Activated naive CD8-positive, alpha-beta T cell treated with anti-CD3 and anti-CD28 coated beads, Interleukin-2, amount 10 ng/mL, durations not matched to agents 7 days and 5 days (primary cell): ENCODE measurements at places on chromosomes 4 and X. TPM values are rescaled to one million over a fixed set of nuclear protein-coding genes. Genes with fewer than 3 reads are reported as not detected.

Gene CDKN2AIP
- 38.8 TPM for total RNA-seq

Gene CSAG2
- not detected for total RNA-seq

Gene RASSF6
- total RNA-seq, result not detected

Gene CENPVL2
- total RNA-seq, result not detected

Gene PRKG2
- 1.2 TPM for total RNA-seq

DNA sequence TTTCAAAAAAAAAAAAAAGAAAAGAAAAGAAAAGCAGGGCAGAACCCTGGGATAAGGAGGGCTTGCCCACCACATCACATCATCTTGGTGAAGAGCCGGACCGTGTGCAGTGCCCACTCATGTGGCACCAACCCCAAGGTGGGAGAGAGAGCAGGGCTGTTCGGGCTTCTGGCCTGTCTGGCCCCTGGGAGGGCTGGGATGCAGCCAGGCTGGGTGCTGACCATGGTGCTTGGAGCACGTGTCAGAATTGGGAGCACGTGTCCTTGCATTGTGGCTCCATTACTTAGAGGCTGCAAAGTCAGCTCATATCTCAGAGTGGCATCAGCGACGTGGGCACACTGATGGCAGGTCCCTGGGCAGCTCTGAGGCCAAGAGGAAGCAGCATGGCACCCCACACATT, 100.9 kb upstream of the AFAP1 start:
- H3K27ac ChIP-seq, result no peak overlapping the region
- H3K4me3 ChIP-seq, result no peak overlapping the region
- no peak for DNase-seq
- peaks cover 5% of the 10 kb centered on the region for H3K4me1 ChIP-seq
- peaks cover 24% of the 10 kb centered on the region for H3K27me3 ChIP-seq

DNA sequence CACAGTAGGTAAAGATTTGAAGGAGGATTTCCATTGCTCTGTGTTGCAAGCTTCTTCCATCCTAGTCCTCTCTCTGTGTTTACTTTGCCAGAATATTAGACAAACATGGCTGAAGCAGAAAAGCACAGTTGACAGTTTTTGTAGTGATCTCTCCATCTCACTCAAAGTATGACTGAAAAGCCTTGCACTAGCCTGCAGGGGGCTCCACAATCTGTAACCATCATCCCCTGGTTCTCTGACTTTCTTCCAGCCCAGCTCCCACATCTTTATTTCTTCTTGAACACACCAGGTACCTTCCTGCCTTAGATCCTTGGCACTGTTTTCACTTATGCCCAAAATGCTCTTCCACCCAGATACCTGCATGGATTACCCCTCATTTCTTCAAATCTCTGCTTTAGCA, 34.1 kb upstream of the HHIP start:
- no peaks in the 10 kb centered on the region for H3K4me1 ChIP-seq
- no peak for DNase-seq
- H3K27me3 ChIP-seq, result peaks cover 4% of the 10 kb centered on the region
- H3K4me3 ChIP-seq, result no peak overlapping the region
- no peaks in the 10 kb centered on the region for H3K36me3 ChIP-seq
- no peak overlapping the region for H3K27ac ChIP-seq

GRCh38 chr4:153494562-153494961, 28.4 kb downstream of the TMEM131L start:
- peaks cover 70% of the 10 kb centered on the region for H3K4me1 ChIP-seq
- peaks cover 12% of the 10 kb centered on the region for H3K36me3 ChIP-seq
- H3K4me3 ChIP-seq, result no peak overlapping the region
- DNase-seq, result no peak

- H3K4me1 ChIP-seq, result no peaks in the 10 kb centered on the region
- no peaks in the 10 kb centered on the region for H3K36me3 ChIP-seq
- no peaks in the 10 kb centered on the region for H3K27me3 ChIP-seq
- no peak overlapping the region for H3K27ac ChIP-seq
These were observed 210.5 kb upstream of the DIAPH2 start for GRCh38 chrX:96474029-96474740.

DNA sequence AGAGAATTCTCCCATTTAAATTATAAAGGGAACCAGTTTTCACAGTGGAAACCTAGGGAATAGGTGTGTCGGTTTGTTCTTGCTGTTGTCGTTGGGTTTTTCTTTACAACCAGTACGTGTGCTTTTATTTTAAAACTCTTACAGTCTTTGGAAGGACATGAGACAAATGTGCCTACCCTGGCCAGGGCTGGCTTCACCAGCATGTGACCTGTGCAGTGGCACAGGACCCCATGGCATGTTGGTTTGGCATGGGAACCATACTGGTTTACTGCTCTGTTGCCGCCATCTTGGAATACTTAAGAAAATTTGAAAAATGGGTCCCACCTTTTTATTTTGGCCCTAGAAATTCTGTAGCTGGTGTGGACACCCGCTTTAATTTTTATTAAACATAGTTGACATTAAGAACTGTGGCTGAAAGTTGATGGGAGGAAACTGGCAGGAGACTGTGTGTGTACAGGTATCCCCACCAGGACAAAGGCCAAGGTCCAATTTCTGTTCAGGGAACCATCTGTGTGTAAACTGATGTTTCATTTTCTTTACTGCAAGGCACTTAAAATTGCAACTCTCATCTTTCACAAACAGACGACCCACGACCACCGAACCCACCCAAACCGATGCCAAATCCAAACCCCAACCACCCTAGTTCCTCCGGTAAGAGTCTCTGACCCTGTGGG, 28.8 kb downstream of the CD99 start:
- no peaks in the 10 kb centered on the region for H3K27me3 ChIP-seq
- peaks cover 19% of the 10 kb centered on the region for H3K4me1 ChIP-seq
- no peak overlapping the region for H3K4me3 ChIP-seq
- no peak for DNase-seq
- H3K27ac ChIP-seq, result no peak overlapping the region
- H3K36me3 ChIP-seq, result peaks cover 62% of the 10 kb centered on the region

DNA sequence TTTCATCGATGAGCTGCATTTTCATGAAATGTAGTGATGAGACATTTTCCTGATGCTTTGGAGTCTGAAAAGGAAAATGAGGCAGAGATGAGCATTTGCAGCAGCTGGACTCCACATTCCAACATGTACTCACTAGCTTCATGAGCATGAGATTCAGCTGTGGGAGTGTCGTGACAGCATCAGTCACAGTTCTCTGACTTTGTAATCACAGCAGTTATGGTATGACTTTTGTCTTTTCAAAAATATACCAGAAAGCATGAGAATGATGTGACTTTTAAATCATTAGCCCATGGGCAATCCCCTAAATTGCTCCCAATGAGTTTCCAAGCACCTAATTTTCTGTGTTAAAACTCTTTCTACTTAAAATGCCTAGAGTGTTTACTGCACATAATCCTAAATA, 18.3 kb upstream of the MSL3 start:
- DNase-seq, result no peak
- no peak overlapping the region for H3K27ac ChIP-seq
- no peaks in the 10 kb centered on the region for H3K4me1 ChIP-seq
- H3K27me3 ChIP-seq, result no peaks in the 10 kb centered on the region
- H3K36me3 ChIP-seq, result no peaks in the 10 kb centered on the region

DNA sequence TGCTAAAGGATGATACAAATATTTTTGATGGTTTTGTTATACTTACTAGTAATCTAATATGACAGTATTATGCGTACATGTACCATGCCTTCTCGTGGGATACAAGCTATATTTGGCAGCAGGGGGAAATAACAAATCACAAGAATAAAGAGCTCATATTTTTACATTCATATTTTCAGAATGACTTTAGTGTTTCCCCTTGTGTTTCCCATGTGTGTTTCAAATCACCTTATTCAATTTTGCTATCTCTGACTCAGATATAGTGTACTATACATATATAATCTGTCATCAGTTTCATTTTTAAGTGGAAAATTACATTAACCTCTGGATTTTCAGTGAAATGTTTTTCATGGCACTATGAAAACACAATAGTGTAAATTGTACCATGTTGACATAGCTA, 146.8 kb downstream of the RPA4 start:
- peaks cover 4% of the 10 kb centered on the region for H3K36me3 ChIP-seq
- no peak overlapping the region for H3K4me3 ChIP-seq
- H3K27me3 ChIP-seq, result no peaks in the 10 kb centered on the region

- H3K36me3 ChIP-seq, result no peaks in the 10 kb centered on the region
- H3K27me3 ChIP-seq, result no peaks in the 10 kb centered on the region
- H3K27ac ChIP-seq, result no peak overlapping the region
- H3K4me3 ChIP-seq, result no peak overlapping the region
- H3K4me1 ChIP-seq, result peaks cover 4% of the 10 kb centered on the region
These were observed 88.5 kb upstream of the CXorf66 start for GRCh38 chrX:140053846-140054245.

DNA sequence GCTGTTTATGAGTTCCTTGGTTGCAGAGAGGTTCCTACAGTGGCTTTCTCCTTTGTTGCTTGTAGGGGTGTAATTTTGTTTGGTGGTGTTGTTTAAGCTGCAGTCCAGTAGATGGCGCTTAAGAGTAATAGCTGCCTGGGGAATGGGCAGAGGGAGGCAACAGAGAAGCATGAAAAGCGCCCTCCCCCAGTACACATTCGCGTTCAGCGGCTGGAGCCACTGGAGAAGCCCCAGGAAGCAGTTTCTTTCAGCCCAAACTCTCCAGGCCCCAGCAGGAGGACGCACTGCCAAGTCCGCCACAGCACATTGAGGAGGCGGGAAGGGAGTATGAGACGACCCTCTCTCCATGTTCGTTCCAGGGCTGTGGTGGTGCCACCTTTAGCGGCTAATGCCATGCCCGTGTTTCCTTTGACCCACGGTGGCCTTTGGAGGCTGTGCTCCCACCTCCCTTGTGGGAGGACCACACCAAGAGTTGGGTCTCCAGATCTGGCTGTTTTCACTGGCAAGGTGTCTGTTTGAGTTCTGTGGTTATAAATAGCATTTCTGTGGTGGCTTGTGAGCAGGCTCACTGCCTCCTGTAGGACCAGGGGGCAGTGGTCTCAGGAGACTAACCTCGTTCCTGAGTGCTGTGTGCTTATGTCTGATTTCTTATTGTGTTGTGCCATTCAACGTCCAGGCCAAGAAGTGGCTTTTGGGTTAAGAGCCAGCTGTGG, 252.3 kb downstream of the ARHGAP10 start:
- no peak overlapping the region for H3K4me3 ChIP-seq
- peaks cover 15% of the 10 kb centered on the region for H3K4me1 ChIP-seq
- DNase-seq, result peak; percentile 36
- H3K27me3 ChIP-seq, result no peaks in the 10 kb centered on the region
- peaks cover 4% of the 10 kb centered on the region for H3K36me3 ChIP-seq

GRCh38 chrX:150298841-150299551, 64.1 kb upstream of the MAMLD1 start:
- no peaks in the 10 kb centered on the region for H3K4me1 ChIP-seq
- no peak overlapping the region for H3K27ac ChIP-seq
- H3K36me3 ChIP-seq, result no peaks in the 10 kb centered on the region
- no peaks in the 10 kb centered on the region for H3K27me3 ChIP-seq
- no peak for DNase-seq

- no peak overlapping the region for H3K27ac ChIP-seq
- H3K36me3 ChIP-seq, result peaks cover 6% of the 10 kb centered on the region
- no peak for DNase-seq
These were observed 7.6 kb downstream of the SLC25A14 start for GRCh38 chrX:130347321-130347720.

DNA sequence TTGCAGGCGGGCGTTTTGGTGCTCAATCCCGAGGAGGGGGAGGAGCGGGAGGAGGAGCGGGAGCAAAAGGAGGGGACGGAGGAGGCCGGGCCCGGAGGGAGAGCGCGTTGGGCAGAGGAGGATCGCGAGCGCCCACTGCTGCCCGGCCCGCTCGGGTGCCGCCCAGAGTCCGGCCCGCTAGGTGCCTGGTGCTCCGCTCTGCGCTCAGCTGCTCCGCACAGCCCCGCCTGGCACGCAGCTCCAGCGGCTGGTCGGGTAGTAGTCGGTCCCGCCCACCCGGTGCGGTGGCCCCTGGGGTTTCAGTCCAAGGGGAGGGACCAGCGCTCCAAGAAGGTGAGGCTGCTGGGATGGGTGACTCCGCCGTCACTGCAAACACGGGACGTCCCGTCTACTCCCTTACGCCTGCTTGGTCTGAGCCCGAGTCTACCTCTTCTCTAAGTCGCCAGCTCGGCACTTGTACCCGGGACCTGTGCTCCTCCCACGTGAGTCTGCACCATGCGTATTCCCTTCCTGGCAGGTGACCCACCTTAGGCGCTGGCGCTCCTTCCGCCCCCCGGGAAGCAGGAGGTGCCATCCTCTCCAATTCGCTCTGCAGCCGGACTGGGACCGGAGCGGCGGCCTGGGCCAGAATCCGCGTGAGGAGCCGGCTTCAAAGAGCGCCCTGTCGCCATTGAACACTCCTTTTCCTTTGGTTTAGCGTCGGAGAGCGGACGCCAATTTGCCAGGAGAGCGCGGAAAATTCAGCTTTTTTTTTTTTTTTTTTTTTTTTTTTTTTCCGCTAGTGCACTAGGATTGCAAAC, 405 bp upstream of the HS3ST1 start:
- DNase-seq, result peak; percentile 69
- no peak overlapping the region for H3K27ac ChIP-seq
- peaks cover 51% of the 10 kb centered on the region for H3K27me3 ChIP-seq
- peaks cover 12% of the 10 kb centered on the region for H3K4me1 ChIP-seq
- H3K4me3 ChIP-seq, result peak overlapping the region; percentile 74
- H3K36me3 ChIP-seq, result no peaks in the 10 kb centered on the region

DNA sequence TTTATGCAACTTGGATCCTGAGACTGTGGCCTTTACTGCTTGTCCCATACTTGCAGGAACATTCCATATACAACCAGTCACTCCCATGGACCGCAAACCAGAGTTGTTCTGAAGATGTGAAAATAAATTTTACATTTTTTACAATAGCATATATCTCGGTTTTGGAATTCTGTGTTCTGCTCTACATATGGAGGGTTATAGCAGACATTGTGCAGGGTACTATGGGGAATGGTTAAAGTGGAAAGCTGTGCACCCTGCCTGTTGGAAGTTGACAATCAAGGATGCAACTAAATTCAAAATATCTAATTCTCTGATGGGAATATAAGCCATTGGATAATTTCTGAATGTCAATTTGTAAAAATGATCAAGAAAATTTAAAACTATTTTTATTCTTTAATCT, 603.3 kb downstream of the RAB28 start:
- H3K27ac ChIP-seq, result no peak overlapping the region
- H3K4me3 ChIP-seq, result no peak overlapping the region
- DNase-seq, result no peak
